ENCODE measurements at places on chromosomes 7 and 10. TPM values are rescaled to one million over a fixed set of nuclear protein-coding genes. Genes with fewer than 3 reads are reported as not detected.

The PNLIPRP2 gene
- not detected for total RNA-seq

The ARHGEF5 gene
- 3.1 TPM for total RNA-seq

The CRHR2 gene
- total RNA-seq = not detected

The OSBPL3 gene
- total RNA-seq = 40.7 TPM

The UPK3B gene
- total RNA-seq = not detected

The PRLHR gene
- total RNA-seq = not detected

The AKR1B15 gene
- total RNA-seq = 0.22 TPM

The RBM20 gene
- under 0.01 TPM for total RNA-seq
